Adrenal gland (tissue), 19 donors: ENCODE measurements at places on chromosomes 6 and 20.

DNA sequence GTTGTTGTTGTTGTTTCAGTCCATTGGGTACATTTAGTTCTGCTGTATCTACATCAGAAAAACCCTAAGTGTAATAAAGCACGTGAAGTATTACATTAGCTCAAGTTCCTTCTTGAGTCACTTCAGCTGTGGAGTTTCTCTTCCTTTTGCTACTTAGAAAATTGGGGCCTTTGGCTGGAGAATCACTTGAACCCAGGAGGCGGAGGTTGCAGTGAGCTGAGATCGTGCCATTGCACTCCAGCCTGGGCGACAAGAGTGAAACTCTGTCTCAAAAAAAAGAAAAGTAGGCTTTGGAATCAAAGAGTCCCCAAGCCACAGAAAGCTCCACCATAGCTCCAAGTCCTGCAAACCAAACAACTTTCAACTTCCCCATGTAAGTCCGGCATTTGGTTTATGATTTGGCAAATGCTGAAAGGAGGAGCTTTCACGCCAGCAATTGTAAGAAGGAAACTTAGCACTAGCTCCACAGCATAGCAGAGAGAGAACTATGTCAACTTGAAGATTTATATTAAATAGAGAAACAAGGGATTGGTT, 56.5 kb upstream of the RNF144B start:
- DNase-seq = no peak

DNA sequence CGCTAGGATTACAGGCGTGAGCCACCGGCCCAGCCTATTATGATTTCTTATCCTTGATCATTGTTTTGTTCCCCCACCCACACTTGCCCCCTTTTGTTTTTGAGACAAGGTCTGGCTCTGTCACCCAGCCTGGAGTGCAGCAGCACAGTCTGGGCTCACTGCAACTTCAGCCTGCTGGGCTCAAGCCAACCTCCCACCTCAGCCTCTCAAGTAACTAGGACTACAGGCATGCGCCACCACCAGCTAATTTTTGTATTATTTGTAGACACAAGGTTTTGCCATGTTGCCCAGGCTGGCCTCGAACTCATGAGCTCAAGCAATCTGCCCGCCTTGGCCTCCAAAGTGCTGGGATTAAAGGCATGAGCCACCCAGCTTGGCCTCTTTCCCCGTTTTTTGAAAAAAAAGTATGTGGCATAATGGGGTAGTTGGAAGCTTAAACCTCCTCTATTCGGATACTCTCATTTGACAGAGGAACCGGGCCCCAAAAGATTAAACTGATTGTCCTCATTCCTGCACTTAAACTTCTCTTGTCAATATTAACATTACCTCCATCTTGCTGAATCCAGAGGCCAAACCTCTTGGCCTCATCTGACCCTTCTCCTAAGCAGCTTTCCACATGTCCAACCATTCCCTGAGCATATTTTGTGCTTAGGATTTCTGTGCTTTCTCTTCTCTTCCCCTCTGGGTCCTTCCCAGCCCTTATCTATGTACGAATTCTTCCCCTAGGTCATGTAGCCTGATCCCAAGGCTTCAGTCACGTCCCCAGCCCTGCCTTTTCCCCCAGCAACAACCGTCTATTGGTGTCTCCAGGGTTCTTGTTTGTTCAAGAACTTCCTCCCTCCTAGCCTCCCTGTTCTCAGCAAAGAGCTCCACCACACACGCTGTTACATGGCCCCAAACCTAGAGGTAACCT, 6.1 kb upstream of the EZR start:
- no peak for DNase-seq

DNA sequence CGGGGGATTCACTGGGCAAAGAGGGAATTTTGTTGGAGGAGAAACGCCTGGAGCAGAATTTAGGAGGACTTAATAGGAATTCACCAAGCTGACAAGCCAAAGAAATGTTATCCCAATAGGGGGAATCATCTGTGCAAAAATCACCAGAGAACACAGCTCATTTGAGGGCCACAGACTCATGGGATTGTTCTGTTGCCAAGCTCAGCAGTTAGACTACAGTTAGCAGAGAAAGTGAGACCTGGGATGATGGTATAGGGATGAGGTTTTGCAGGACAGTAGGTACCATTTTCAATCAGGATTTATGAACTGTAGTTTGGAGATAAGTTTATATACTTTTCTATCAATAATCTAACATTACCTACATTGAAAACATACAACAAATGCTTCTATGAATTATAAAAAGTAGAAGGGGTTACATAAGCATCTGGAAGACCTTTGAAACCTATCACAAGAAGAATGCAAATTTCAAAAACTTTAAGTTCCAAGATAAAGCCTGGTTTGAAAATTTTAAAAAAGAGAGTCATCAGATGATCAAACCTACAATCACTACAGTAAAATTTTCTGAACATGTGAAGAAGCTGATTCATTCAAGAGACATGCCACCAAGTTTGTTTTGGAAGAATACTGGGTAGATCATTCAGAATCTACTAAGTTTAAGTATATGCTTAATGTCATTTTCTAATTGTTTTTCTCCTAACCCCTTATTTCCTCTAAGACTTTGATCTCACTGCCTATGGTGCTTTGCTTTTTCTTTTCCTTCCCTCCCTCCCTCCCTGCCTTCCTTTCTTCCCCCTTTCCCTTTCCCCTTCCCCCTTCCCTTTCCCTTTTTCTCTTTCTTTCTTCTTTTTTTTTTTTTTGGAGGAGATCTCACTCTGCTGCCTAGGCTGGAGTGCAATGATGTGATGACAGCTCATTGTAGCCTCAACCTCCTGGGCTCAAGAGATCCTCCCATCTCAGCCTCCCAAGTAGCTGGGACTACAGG, 81.5 kb downstream of the KIF13A start:
- DNase-seq = no peak

DNA sequence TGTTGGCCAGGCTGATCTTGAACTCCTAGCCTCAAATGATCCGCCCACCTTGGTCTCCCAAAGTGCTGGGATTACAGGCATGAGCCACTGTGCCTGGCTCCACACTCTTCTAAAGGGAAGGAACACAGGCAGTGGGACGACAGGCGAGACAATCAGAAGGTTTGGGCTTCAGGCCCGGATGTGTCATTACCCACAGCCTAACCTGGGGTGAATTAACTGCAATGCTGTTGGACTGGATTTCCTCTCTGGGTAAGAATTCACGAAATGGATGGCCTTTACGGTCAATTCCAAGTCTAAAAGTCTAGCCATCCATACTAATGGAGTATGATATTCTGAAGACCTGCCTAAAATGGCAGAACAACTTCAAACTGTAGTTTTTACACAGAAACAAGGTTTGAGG, 83.7 kb upstream of the CCDC28A start:
- DNase-seq = no peak

DNA sequence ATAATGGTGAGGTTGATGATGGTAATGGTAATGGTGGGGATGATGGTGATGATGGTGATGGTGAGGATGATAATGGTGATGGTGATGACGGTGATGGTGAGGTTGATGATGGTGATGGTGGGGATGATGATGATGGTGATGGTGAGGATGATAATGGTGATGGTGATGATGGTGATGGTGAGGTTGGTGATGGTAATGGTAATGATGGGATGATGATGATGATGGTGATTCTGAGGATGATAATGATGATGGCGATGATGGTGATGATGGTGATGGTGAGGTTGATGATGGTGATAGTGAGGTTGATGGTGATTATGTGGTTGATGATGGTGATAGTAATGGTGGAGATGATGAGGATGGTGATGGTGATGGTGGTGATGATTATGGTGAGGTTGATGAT, 9.7 kb downstream of the BPI start:
- no peak for DNase-seq

- DNase-seq = no peak
These were observed 25.5 kb upstream of the SMIM26 start for GRCh38 chr20:18541741-18542140.

DNA sequence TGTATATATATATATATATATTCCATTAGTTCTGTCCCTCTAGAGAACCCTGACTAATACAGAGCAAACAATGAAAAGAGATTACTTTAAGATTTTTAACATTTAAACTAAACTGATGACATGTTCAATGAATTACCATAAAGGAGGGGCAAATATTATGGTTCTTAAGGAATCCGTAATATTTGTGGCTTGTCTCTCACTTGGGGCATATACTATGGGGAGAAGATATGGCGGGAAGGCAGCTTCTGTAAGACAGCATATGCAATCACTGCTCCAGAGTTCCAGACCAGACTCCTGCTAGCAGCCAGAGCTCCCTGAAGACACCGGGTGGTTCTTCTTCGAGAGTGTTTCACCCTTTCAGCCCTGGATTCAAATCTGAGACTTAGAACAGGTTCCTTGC, 321.1 kb upstream of the NT5E start:
- no peak for DNase-seq

- DNase-seq = no peak
These were observed 81.6 kb upstream of the MC3R start for GRCh38 chr20:56166781-56167465.

GRCh38 chr6:135703007-135703406, 148.5 kb upstream of the PDE7B start:
- DNase-seq = no peak

- DNase-seq = no peak
These were observed 51.7 kb upstream of the TFAP2D start for GRCh38 chr6:50661636-50662035.

DNA sequence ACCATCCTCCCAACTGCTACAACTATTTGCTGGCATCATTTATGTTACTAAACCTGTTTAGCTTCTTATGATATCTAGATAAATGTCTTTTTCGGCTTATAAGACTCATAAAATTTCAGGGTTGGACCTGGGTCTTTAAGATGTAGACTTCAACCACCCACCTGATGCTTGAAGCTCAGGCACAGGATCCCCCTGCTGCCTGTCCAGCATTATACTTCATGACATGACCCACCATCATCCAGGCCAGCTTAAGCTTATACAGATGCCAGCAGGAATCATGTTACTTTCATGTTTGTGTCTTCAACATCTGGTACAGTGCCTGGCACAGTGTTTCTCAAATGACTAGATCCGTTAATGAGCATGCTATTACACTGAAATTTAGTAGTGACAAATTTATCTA, 47.4 kb downstream of the SLC17A5 start:
- DNase-seq = no peak

GRCh38 chr6:129236001-129236517, 353.1 kb downstream of the LAMA2 start:
- no peak for DNase-seq

DNA sequence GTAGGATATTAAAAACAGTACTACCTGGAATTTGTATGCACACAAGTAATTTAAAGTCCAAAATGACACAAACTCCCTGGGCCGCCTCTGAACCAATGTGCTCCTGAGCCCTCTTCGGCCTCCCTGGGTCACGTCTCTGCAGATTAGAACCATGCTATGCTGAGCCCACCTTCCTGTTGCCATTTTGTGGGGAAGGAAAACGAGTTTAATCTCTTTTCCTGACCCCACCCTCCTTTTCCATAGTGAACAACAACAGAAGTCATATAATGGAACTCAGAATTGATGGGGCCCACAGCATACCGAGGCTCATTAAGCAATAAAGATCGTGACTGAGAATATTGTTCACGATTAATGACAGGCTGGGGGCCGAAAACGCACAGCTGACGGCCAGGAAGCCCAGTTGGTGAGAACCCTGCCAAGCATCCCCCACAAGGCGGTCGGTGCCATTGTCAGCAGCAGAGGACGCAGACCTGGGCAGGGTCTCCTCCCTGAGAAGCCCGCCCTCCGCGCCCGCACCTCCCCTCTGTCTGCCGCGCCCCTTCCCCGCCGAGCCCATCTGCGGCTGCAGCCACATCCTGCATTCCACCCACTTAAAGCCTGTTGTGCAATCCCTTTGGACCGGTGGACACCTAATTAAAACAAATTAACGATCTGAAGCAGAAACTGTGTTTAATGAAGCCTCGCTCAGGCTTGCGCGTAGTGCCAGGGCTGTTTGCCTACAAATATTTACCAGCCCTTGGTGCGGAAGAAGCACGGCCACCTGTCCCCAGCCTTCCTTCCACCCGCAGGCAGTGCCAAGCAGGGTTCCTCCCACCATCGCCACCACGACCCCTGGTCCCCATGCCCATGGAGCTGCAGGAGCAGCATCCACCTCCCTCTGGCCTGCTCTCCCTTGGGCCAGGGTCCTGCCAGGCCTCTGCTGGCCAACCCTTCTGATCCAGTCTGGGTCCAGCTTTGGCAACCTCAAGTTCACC, 68.1 kb downstream of the DLL1 start:
- DNase-seq = peak; percentile 24

DNA sequence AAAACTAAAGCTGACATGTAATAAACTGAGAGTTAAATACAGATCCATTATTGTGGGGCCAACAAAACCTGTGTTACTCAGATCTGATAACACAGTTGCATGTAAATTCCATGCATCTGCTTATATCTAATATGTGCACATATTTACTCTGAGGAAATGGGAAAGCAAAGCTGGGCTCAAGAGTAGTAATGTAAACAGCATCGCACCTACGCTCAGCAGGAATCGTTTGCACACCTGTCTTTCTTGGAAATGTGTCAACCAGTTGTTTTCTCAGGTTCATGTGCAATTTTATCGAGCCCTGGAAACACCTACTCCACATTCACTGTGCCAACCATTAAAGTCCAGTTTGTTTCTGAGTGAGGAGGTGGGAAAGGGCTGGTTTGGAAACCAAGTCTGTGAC, 80.3 kb upstream of the CNKSR3 start:
- DNase-seq = no peak

DNA sequence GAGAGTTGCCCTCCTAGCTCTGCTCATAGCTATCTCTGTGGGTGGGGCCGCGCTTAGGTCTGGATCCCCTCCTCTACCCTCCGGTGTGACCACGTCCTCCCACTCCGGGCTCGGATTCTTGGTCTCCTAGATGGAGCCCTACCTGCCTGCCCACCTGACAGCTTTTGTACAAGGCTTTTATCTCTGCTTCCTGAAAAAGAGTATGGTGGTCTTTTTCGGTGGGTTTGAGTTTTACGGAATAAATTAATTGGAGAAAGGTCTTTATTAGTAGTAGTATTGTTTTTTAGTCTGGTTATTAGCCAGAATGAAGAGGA, 773 bp downstream of the SMAP1 start:
- DNase-seq = no peak

DNA sequence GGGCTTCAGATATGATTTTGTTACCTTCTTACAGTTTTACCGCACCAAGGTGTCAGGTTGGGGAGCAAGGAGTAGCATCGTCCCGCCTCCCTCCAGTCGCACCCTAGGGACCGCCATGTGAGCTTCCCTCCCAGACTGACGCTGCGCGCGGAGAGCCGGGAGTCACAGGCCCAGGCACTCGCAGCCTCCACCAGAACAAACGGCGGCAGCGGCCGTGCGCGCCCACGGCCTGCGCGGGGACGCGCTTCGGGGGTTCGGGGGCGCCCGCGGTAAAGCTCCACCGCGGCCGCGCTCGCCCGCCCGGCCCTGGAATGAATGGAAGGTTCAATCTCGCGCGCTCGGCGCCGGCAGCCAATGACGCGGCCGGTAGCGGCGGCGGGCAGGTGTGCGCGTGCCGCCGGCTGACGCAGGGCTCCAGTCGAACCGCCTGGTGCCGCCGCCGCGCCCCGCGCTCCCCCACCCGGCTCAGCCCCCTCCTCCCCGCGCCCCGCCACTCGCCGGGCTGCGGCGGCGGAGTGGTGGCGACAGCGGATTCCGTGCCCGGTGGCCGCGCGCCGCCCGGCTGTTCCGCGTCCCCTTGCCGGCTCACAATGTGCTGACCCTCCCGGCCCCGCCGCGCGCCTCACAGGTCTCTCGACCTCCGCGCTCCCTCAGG, 16.5 kb upstream of the LIN28B start:
- DNase-seq = no peak

GRCh38 chr6:125835221-125835744, 44.5 kb downstream of the NCOA7 start:
- peak; percentile 72 for DNase-seq
